NCI-H1092 (cell line): ENCODE measurements at places on chromosomes 2 and 18.

GRCh38 chr2:37377187-37377532 lies 32.7 kb downstream of the QPCT start:
- no peak for DNase-seq

GRCh38 chr2:174058026-174058425 lies 92.9 kb upstream of the SP3 start:
- no peak for DNase-seq

GRCh38 chr18:55069497-55069896 lies 110.2 kb upstream of the CCDC68 start:
- DNase-seq, result no peak

- DNase-seq, result no peak
Measured at GRCh38 chr2:109264595-109265328, 135.8 kb downstream of the SH3RF3 start.

GRCh38 chr2:134479696-134480330 lies 225.9 kb downstream of the MGAT5 start:
- DNase-seq, result no peak

- no peak for DNase-seq
Measured at GRCh38 chr2:27191070-27191829, 20.6 kb upstream of the ATRAID start.

GRCh38 chr2:222115296-222115695 lies 183.5 kb downstream of the PAX3 start:
- DNase-seq, result no peak

DNA sequence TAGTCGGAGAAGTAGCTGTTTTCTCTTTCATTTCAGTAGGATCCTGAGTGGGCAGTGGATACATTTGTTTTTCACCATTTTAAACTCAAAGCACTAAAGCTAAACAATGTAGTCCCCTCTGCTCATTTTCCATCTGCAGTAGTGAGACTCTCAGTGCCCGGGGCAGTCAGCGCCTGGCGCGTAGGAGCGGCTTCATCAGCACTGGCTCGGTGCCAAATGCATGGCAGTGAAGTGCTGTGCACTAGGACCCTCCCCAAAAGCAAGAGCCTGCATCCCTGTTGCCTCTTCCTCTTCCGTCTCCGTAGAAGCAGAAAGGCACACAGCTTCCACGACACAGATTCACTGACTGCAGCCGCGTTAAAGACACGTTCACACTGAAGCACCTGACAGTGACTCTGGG lies 19.0 kb upstream of the ESPNL start:
- DNase-seq, result no peak

GRCh38 chr2:222752746-222753145 lies 81.3 kb downstream of the MOGAT1 start:
- DNase-seq, result no peak

GRCh38 chr2:205686056-205686782 lies 3.9 kb downstream of the NRP2 start:
- DNase-seq, result no peak

GRCh38 chr18:57533006-57533867 lies 53.3 kb downstream of the FECH start:
- no peak for DNase-seq

DNA sequence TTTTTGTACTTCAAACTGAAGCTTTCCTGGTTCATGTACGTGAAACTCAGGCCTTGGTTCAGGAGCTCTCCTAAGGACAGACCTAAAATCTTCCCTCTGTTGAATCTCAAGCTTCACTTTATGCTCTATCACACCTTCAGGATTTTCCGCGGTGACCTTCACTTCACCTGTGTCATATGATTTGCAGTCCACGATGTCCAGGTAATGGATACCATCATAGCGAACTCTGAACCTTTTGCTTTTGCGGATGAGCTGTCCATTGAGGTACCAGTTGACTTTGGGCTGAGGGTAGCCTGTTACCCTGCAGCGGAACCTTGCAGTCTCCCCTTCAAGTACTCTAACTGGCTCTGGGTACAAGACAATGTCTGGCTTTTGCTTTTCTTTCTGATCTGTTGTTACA lies 31.2 kb downstream of the TTN start:
- no peak for DNase-seq

GRCh38 chr2:55001716-55002115 lies 48.5 kb downstream of the RTN4 start:
- no peak for DNase-seq

GRCh38 chr2:196413821-196414274 lies 225.7 kb upstream of the CCDC150 start:
- DNase-seq, result no peak

DNA sequence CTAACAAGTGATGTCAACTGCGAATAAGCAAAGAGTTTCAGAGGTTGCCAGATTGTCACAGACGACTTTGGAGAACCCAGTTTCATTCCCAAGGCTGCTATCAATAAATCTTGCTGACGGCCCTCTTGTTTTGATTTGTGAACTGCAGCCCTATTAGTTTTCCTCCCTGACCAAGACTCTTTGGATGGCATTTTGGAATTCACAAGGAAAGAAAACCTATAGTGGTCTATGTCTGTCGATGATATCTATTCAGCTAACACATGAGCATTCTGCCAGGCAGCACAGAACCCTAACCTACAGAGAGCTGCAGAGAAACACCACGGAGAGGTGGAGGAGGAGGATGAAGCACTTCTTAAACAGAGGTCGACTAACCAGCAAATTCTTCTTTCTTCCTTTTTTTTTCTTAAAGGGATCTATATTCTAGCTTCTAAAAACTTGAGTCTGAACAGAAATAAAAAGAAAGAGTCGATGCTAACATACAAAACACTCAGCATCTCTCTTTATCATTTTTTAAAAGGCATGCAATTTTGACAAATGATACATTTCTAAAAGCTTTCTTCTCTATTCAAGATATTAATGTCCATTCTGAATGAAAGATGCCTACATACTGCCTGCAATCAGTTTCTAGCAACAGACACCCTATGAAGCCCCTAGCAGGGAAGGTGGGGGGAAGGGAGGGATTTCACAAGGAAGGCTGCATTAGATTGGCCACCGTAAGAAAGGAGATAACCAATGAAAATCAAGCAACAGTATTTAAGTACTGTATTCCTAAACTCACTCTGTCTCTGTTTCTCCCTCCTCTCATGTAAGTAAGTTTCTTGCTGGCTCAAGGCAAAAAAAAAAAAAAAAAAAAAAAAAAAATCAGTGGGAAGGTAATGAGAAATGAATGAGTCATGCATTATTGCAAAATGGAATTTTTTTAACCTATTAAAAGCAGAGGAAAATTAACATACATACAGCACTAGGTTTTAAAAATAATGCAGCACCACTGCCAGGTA lies 83.0 kb upstream of the CHRNA1 start:
- no peak for DNase-seq

GRCh38 chr2:210337159-210337558 lies 22.2 kb upstream of the MYL1 start:
- no peak for DNase-seq

GRCh38 chr2:106140913-106141312 lies 53.2 kb downstream of the UXS1 start:
- no peak for DNase-seq

DNA sequence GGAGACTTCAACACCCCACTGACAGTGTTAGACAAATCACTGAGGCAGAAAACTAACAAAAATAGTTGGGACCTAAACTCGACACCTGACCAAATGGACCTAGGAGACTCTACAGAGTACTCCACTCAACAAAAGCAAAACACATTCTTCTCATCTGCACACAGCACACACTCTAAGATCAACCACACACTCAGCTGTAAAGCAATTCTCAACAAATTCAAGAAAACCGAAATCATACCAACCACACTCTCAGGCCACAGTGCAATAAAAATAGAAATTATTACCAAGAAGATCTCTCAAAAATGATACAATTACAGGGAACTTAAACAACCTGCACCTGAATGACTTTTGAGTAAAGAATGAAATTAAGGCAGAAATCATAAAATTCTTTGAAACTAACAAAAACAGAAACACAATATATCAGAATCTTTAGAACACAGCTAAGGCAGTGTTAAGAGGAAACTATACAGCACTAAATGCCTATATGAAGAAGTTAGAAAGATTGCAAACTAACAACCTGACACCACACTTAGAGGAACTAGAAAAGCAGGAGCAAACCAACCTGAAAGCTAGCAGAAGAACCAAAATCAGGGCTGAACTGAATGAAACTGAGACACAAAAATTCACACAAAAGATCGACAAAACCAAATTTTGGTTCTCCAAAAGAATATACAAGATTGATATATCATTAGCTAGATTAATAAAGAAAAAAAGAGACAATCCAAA lies 46.3 kb downstream of the RTTN start:
- DNase-seq, result no peak

DNA sequence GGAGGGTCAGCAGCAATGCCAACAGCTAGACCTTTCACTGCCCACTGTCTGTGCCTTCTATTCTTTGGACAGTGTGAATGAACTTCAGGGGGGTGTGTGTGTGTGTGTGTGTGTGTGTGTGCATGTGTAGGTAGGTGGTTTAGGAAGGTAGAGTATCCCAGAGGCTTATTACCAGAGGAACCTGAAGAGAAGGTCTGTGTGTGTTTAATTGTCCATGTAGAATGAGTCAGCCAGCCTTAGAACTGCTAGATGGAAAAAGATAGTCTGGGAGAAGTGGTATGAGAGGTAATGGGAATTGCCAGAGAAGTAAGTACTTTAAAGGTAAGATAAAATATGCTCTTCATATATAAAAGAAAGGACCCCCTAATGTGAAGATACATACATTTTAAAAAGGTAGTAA lies 522.2 kb downstream of the PIK3C3 start:
- no peak for DNase-seq

GRCh38 chr2:190533968-190534309 lies 583 bp downstream of the NEMP2 start:
- DNase-seq, result no peak

- DNase-seq, result no peak
Measured at GRCh38 chr2:191789796-191790195, 57.1 kb downstream of the CAVIN2 start.

DNA sequence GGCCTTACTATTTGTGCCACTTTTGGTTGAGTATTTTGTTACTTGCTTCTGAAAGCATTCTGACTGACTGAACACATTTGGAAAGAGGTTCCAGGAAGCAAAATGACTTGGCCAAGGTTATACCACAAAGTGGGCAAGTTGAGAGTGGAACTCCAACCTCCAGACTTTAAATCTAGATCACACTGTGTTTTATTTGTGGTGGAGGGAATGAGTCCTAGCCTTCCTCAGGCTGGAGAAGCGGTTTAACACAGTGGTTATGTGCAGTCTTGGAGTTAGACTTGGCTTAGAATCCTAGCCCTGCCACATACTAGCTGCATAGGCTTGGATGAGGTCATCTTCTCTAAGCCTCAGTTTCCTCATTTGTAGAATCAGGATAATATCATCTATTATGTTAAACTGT lies 33.4 kb downstream of the PLEKHM3 start:
- no peak for DNase-seq

DNA sequence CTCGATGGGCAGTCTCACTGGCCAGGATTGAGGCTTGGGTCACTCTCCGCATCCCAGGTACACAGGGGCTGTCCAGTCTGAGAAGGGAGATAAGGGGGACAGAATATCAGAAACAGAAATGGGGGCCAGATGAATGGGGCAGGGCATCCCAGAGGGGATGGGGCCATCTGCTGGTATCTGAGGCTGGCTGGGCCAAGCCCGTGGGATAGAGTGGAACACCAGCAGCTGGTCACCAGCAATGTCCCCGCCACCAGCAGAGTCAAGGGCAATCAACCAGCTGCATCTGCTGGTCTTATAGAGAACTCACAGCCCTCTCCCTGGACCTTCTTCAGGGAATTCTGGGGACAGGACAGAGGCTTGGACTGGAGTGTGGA lies 128.8 kb upstream of the HAAO start:
- no peak for DNase-seq

GRCh38 chr2:143577489-143577888 lies 448.3 kb downstream of the ARHGAP15 start:
- DNase-seq, result no peak

- DNase-seq, result no peak
Measured at GRCh38 chr2:41207578-41207977, 755.7 kb upstream of the SLC8A1 start.

DNA sequence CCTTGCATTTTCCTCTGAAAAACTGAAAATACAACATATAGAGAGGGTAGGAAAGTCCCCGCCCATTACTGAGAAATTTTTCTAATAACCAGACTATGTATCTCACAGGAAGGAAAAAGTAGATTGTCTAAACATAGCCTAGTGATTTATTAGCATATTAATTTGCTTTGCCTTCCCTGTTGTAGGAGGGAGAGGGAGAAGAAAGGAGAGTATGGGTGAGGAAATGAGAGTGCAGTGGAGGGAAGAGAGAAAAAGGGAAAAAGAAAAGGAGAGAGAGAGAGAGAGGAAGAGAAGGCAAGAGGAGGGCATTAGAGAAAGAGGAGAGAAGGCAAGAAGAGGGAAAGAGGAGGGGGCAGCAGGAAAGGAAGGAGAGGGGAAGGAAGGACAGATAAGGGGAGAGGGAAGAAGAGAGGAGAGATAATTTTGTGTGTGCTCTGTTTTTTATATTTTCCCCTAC lies 3.6 kb upstream of the KYNU start:
- DNase-seq, result no peak

- no peak for DNase-seq
Measured at GRCh38 chr2:207565736-207566500, 36.2 kb downstream of the CREB1 start.

DNA sequence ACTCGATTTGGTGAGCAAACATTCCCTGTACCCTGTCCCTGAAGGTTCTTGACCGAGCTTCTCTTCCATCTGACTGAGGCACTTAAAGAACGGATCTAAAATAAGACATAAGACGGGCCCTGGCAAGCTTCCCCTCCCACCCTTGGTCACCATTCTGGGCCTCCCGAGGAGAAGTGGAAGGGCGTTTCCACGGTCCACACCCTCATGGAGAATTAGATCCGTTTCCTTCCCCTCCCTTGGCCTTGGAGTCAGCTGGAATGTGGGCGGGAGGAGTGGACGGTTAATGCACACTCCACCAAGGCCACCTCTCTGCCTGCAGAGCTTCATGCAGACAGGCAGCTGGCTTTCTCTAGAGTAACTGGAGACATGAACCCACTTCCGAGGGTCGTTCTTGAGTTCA lies 257.3 kb upstream of the APCDD1 start:
- DNase-seq, result no peak

DNA sequence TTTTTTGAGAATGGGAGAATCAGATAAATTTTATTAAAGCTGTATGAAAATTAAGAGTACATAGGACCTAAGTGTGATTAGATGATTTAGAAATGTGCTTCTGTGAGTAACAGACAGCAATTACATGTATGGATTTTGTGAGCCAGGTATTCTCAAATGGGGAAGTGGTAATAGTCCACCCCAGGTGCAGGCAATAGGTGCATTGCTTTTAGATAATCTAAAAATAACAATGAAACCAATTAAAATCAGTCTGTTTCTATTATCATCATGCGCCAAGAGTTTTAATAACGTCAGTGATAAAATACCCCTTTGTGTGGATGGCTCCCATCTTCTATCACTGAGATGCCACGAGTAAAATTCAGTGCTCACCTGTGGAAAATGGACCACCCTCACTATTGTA lies 265.3 kb downstream of the RNF144A start:
- DNase-seq, result no peak

- DNase-seq, result no peak
Measured at GRCh38 chr18:75477900-75478299, 50.4 kb upstream of the SMIM21 start.

- no peak for DNase-seq
Measured at GRCh38 chr2:49845021-49845420, 690.7 kb upstream of the FSHR start.

GRCh38 chr2:105647731-105648130 lies 97.0 kb upstream of the NCK2 start:
- DNase-seq, result no peak
